ENCODE measurements at places on chromosomes 5 and 9. TPM values are rescaled to one million over a fixed set of nuclear protein-coding genes. Genes with fewer than 3 reads are reported as not detected.

The C5orf58 gene
- total RNA-seq, result not detected

The C9orf152 gene
- not detected for total RNA-seq

The LCN10 gene
- 3.3 TPM for total RNA-seq

The TMC1 gene
- 0.27 TPM for total RNA-seq

The OMD gene
- total RNA-seq, result 6.5 TPM

Data from cardiac septum (tissue), 1 donor.